ENCODE measurements at places on chromosomes 7 and 10.

DNA sequence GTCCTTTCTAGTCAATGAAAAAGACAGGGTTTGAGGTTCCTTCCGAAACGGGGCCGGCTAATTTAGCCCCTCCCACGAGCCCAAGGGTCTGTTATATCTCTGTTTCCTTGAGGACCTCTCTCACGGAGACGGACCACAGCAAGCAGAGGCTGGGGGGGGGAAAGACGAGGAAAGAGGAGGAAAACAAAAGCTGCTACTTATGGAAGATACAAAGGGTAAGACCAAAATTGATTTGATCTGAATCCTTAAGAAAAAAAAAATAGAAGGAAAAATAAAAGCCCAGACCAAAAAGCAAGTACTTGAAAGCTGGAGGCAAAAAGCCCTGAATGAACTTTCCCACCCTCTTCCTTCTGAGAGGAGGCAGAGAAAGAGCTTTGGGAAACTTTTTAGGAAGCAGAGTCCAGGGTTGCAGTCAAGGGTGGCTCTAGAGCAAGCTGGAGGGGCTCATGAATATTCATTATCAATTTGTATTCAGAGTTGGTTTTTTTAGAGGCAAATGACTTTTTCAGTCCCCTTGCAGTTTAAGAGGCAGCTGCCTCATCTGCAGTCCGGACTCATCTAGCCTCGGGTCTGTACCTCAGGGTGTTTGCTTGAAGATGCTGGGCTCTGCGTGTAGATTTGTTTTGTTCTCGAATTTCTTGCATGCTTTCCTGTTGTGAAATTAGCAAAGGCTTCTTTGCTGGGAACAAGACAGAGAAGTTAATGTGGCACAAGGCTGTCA lies at the start of gene ENTPD1:
Gene ENTPD1 (plus strand): TSS at position 123 of the 721 bp plus-strand sequence. CDS start 77 bp downstream, at position 200.
- DNase-seq = no peak

DNA sequence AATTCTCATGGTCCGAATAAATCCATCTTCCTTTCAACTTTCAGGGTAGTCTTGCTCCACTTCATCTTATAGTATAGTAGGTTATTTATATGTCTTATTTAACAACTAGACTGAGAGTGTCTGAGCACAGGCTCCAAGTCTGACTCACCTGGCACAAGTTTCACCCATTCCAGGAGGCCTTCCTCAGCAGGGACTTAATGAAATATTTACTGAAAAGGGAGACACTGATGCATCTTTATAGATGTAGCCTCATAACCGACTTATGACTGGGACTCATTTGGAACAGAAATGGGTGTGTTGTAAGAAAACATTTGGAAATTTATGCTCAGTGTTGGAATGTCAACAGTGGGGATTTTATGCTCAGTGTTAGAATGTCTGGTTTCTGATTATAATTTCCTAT lies 59.9 kb downstream of the CH25H start:
- no peak for DNase-seq

DNA sequence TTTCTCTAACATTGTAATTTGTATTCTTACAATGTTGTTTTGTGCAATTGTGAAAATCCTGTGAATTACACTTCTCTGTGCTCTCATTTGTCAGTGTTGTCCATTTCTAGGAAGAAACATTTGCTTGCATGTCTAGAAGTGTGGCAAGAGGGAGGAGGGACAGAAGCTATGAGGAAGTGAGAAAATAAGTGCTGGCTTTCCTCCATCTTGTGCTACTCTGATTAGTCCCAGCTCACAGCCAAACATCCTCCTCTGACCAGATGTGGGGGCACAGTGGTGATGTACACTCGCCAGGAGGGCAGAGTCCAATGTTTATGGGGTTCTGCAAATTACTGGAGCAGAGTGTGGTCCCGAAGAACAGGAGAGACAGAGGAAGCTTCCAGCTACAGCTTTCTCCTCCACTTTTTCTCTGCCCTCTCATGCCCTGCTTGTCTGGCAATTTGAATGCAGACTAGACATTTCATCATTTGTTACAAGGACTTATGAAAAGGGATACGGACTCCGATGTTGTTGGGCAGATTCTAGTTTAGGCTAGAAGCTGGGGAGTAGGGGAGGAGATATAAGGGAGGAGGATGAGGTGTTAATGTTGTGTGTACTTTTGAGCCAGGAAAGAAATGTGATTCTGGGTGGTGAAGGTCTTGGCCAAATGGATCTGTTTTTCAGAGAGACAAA lies 131.0 kb upstream of the C1GALT1 start:
- DNase-seq = no peak

GRCh38 chr10:118321724-118322575 lies 20.2 kb downstream of the FAM204A start:
- DNase-seq = no peak

DNA sequence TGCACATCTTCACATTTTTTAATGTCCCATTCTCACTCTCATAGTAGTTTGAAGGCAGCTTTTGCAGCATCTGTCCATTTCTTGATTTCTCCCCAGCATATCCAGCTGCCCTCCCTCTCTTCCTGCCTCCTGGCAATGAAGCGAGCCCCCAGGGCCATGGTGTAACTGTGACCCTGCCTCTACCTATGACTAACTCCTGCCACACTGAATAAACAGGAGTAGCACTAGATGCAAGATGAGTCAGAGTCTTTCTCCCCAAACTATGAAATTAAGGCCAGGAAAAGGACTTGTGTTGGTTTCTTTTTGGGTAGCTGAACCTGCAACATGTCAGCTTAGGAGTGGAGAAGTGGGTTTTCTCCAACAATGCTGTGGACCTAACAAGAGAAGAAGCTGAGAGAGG lies 329.0 kb downstream of the RNLS start:
- no peak for DNase-seq
